ELR (cell line): ENCODE measurements at places on chromosomes 2 and 18.

GRCh38 chr2:105042189-105042588 is 4.3 kb downstream of the MRPS9 start:
- DNase-seq = no peak

DNA sequence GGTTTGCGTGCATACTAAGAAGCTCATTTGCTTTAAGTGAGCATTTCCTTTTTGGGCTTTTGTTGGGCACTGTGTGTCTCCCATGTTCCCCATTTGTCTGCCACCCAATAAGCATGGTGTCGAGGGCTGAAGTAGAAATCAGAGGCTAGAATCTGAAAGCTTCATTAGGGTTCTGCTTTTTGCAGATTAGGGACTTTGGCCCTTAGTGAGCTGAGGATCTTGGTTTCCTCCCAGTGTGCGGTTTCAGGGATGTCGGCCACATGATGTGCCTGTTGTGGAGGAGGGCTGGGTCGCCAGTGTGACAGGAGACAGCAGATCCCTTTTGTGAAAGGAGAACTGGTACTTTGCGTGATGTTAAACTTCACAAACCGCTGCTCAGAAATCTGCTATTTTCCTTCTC is 41.1 kb downstream of the PLEKHB2 start:
- DNase-seq = no peak

GRCh38 chr2:174247474-174248186 is 702 bp downstream of the OLA1 start:
- peak; percentile 42 for DNase-seq

GRCh38 chr2:239137898-239138283 is 262.9 kb downstream of the HDAC4 start:
- DNase-seq = no peak

- DNase-seq = no peak
These were observed 32.5 kb upstream of the RMDN2 start for GRCh38 chr2:37892436-37893114.

- DNase-seq = peak; percentile 84
These were observed 918 bp upstream of the NABP1 start for GRCh38 chr2:191676790-191677645.

DNA sequence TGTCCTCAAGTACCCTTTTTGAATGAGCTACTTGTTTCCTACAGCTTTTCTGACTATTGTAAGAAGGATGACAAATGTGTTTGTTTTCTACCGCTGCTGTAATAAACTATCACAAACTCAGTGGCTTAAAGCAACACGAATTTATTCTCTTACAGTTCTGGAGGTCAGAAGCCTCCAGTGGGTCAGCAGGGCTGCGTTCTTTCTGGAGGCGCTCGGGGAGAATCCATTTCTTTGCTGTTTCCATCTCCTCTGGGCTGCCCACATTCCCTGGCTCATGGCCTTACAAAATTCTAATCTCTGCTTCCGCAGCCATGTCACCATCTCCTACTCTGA is 128.5 kb downstream of the SPP2 start:
- DNase-seq = no peak

DNA sequence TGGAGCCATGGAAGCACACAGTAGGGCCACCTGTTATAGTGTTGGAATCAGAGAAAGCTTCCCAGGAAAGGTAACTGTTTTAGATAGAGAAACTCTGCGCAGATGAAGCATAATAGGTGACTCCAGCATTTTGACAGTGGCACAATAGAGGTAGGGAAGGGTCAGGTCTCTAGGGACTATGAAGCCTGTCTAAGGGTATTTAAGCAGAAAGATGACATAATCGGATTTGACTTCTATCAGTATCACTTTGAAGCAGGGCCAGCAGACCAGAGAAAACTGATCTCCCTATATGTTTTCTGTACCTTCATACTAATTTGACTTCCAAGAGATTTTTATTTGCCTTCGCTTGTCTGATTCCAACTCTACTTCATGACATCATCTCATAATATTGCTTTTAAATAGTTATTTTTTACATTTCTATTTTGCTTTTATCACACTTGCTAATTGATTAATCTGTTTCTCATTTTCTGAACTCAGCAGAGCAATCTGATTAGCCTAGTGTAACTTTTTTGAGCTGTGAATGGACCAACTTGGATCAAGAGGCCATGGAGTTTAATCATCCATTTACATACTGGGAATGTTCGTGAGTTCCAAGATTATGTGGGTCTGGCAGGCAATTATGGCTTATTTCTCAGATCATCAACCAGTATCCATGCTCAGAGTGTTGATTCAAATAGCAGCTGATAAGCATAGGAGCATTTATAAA is 8.4 kb upstream of the HIBCH start:
- DNase-seq = no peak

DNA sequence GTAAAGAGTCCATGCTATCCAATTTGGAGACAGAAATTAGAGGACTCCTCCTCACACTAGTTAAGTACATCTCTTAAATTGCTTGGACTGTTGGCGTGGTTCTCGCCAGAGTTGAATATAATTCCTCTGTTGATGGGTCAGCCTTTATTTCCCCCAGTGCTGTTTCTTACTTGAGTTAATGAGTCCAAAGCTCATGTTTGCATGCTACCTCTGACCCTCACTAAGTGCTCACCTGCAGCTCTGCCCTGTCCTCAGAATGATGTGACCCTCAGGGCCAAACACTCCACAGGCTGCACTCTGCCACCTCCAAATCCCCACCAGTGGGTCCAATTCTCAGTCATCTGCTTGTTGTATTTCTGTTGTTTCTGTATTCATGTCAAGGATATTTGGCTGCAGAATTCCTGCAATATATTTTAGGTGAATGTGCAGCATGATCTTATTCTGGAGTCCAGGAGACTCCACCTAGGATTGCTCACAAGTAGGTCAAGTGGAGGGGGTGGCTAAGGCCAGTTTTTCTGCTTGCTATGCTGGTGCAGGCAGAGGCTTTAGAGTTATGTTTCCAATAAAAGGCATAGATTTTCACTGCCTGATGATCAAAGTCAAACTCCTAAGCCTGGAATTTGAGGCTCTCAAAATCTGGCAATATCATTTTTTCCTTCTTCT is 37.8 kb downstream of the RDH14 start:
- DNase-seq = no peak

DNA sequence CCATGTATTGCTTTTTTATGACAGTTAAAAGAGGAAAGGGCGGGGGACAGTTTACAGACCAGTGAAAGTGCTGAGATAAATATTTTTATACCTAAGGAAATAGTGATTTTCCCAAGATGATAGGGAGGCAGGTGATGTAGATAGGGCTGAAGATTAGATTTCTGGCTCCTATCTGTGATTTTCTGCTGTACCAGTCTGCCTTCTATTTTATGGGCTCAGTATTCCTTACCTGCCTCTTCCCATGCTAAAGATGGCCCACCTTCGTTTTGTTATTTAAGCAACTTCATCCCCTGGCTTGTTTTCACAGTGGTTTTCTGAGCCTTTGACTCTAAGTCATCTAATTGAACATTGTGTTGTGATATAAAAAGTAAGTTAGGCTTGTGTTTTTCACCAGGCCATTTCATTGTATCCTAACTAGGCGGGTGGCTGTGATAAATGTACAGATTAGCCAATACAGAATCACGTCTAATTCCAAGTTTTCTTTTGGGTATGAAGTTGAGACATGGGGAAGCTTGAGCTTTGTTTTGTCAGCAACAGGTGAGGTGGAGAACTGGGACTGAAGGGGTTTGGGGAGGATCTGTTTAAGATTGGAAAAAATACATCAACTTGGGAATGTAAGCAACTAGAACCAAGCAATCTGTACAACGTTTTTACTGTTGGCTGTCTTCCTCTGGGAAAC is 5.2 kb downstream of the RPL37A start:
- no peak for DNase-seq

DNA sequence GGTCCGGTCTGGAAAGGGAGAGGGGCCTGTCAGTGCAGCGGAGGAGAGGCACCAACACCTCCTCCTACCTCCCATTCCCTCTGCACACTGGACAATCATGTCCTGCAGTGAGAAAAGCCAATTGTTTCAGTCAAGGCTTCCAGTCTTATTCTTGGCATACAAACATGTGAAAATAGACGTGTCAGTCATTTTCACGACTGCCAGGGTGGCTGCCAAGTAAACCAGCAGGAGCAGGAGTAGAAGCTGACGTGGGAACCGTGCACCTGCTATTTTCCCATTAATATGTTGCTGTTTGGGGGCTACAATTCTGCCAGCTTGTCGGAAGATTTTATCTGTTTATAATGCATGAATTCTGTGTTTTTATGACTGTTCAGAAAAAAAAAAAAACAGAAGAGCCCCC is 202.3 kb downstream of the SPP2 start:
- no peak for DNase-seq

GRCh38 chr2:10056439-10056838 is 13.1 kb downstream of the KLF11 start:
- DNase-seq = no peak

DNA sequence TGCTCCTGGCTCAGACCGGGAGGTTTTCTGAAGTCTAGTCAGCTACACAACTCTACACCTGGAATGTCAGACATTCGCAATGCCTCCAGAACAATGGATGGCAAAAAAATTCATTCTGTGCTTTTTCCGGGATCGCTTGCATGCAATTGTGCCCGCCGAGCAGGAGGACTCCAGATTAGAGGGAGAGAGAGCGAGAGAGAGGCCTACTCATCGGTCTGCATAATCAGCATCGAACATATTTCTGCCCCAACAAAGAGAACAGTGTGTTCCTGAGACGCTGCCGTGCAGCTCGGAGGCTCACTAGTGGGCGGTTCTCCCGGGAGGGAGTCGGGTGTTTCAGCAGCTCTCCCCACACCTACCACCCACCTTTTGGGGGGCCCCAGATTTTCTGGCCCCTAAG is 117.1 kb downstream of the KLHL29 start:
- no peak for DNase-seq

DNA sequence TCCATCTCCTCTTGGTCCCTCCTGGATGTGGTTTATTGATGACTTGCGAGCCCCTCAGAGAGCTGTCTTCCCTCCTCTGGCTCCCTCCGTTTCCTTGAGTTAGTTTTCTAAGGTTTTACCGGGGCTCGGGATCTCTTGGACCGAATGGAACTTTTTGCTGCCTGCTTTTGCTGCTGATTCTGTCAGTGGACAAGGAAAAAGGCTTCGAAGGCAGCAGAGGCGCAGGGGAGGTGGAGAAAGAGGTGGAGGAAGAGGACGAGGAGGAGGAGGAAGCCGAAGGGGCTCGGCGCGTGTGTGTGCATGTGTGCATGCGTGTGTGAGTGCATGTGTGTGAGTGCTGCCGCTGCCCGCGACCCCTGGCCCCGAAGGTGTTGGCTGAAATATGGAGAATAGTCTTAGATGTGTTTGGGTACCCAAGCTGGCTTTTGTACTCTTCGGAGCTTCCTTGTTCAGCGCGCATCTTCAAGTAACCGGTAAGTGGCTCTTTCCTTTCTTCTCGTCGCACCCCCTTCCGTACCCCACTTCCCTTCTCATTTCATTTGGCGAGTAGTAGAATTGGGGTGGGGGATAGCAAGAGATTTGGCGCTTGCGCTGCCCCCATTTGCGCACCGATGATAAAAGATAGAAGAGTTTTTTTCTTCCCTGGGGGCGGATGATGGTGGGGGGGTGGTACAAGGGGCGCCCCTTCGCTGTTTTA is 557 bp downstream of the DCC start:
- no peak for DNase-seq
